ENCODE measurements at places on chromosomes 3 and 15.
A peak's percentile ranks its signal among the peaks of the same experiment; 100 is the strongest.

DNA sequence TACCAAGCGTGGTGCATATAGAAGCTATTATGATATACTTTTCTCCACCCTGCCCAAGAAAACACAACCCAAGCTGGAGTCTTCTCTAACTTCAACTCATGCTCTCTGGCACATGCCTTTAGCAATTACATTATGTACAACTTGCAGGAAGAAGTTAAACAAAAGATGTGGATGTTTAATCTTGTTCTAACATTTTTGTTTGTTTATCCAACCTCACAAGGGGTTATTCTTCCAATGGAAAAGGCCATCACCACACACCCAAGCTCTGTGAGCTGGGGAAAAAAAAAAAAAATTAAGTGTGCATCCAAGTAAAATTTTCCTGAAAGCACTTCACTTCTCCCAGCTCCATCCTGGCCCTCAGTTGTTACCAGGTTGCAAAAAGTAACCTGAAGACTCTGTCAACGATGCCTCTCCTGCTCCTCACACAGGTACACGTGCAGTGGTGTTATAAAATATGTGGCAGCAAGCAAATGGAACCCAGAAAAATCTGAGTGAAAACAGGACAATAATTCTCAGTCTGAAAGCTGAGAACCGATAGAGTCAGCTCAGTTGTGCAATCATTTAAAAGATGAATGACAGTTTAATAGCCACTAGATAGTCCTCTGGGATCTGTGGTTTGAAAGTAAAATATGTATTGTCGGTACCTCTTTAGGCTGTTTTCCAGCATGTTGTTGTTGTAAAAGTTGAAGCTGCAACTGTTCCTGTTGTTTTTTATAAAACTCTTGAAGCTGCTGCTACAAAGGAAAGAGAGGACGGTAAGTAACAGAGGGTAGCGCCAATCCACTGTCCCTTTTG is 531.4 kb downstream of the FOXP1 start:
- no peak for DNase-seq

- DNase-seq = no peak
Measured at GRCh38 chr15:71634820-71635560, 175.4 kb upstream of the NR2E3 start.

DNA sequence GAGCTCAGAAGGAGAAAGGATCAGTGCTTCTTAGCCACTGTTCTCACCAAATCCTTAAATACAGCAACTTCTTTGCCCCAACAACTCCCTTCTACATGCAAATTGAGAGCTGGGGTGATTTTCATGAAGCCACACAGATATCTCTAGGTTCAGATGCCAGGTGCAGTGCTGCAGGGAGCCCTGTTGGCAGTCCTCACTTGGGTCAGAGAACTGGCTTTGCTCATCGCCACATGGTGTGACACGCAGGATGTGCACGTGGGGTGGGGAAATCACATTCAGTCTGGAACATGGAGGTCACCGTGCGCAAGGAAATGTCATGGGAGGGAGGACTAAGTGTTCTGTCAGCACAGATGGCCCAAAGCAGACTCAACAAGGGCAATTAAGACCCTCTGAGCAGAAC is 103.8 kb downstream of the WDR76 start:
- DNase-seq = no peak

DNA sequence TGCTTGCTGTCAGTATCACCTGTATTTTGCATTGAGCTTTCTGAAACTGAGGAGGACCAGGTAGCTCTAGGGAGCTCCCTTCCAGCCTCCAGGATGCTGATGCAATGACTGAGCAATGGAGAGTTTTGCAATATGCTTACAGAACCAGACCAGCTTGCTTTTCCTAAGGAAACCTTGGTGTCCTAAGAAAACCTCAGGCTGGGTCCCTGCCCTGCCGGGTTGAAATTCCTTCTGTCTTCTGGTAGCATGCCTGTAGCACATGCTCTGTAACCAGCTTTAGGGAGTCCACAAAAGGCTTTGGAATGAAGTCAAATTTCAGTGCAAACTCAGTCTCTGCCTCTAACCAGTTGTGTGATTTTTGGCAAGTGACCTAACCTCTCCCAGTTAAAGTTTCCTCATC is 65.8 kb upstream of the GSK3B start:
- peak; percentile 54 for DNase-seq

- DNase-seq = no peak
Measured at GRCh38 chr3:42533161-42533897, 30.9 kb downstream of the VIPR1 start.

- DNase-seq = no peak
Measured at GRCh38 chr3:22982981-22983587, 220.0 kb upstream of the UBE2E2 start.

GRCh38 chr15:90892023-90892422 is 7.7 kb downstream of the FES start:
- DNase-seq = no peak

DNA sequence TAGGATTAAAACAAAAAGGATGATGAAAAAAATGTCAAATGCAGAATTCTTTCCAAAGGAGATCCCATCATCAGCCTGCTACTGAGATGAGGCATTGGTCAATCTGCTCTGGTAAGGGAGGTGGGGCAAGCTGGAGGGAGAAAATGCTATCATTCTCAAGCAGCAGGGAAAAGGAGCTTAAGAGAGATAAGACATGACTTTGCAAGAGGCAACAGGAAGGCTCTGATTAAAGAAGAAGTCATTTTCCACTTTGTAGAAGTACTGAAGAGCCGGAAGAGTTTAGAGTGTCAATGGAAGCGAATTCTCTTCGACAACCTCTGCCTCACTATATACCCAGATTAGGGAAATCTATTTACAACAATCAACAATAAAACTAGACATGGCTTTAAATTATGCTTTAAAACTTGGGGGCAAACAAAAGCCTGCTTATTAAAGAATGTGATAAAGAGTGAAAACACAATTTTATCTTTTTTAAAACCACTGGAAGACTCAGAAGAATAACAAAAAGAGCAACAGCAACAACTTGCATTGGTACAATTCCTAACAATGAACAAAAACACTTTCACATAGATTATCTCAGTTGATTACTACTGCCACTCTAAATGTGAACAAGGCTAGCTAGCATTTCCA is 81.8 kb upstream of the NANOGP8 start:
- no peak for DNase-seq

GRCh38 chr3:49098910-49099630 is 5.2 kb upstream of the QRICH1 start:
- no peak for DNase-seq

Data from brain pericyte (primary cell).